ENCODE measurements at places on chromosomes 12 and 14. TPM values are rescaled to one million over a fixed set of nuclear protein-coding genes. Genes with fewer than 3 reads are reported as not detected.

- DNase-seq, result peak; percentile 67
Observed at GRCh38 chr14:106417224-106418049, 891.1 kb downstream of the TMEM121 start.

Gene TMEM132C
- polyA plus RNA-seq, result not detected

Gene PTPRO
- polyA plus RNA-seq, result 2.1 TPM

Gene APOF
- not detected for polyA plus RNA-seq
